Activated CD8-positive, alpha-beta memory T cell treated with anti-CD3 and anti-CD28 coated beads for 4 hours (primary cell): ENCODE measurements at places on chromosomes 4 and X.

GRCh38 chr4:127484117-127484516 is 148.6 kb upstream of the INTU start:
- DNase-seq, result no peak

DNA sequence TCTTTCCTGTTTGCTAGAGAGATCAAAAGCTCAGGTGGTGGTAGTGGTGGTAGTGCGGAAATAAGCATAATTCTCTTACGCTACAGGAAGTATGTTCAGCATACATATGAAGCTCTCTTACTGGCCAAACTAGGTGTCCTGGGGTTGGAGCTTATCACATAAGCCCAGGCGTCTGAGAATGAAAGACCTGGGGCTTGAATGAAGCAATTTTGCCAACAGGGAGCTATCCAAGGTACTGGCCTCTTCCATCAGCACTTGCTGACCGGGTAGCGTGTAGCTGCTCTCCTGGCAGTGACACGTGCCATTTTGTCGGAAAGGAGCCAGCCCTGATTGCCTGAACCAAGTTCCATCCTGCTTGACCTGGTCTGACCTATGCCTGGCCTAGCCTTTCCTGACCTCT is 65.9 kb upstream of the HPF1 start:
- DNase-seq, result no peak

- DNase-seq, result no peak
Measured at GRCh38 chr4:91108751-91109150, 981.6 kb downstream of the CCSER1 start.

DNA sequence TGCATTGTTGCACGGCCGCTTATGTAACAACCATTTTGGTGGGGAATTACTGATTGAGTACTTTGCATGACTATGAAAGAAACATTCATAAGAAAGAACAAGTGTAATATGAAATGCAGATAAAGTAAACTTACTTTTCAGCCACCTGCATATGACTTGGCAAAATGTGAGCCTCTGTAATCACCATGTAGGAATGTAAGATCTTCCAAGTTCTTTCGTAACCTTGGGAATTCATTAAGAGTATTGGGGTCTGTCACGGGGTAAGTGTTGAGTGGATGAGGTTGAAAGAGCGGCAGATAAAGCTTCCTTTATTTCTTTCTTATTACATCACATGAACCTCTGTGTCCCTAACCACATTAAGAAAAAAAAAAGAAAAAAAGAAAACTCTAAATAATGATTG is 348.5 kb upstream of the NR3C2 start:
- no peak for DNase-seq

- DNase-seq, result no peak
Measured at GRCh38 chrX:10106806-10107205, 50.0 kb upstream of the CLCN4 start.

DNA sequence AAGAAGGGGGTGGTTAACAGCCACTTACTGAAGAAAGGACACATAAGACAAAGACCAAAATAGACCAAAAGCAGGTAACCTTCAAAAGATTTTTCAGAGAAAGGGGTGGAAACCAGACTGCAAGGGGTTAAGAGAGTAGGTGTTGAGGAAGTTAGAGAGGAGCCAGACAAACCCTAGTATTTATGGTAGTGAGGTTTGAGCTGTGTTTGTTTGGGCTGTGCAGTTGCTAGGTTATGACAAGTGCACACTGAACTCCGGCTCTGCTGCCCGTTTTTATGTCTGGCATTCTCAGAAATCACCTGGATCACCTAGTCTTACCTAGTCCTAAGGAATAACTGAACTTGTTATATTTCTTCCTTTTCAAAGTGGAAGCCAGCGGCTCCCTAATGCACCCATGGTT is 22.9 kb upstream of the G3BP2 start:
- no peak for DNase-seq

DNA sequence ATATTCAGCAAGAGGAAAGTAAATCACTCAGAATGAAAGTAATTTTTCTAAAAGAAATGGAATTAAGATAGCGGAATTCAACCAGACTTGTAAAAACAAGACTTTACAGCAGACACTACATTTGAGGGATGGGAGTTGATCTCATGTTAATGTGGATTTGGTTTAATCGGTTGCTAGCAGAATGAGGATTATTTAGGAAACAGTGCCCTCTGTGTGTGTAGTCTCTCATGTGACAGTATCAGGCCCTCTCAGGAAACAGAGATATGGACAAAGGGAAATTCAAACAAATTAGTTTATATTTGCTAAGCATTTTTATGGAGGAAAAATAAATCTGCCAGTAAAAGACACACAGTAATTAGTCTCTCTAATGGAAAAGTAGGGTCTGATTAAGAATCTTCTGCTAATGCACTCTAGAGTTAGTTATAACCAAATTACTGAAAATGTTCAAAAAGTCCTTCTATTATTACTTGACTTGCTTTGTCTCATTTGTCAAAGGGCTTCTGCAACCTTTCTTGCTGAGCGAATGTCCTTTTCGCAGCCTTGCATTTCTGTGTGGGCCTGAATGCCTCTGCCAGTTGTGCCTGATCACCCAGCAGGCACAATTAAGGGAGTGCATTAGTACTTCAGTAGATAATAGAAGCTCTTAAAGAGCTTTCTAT is 1282.3 kb upstream of the TENM3 start:
- no peak for DNase-seq

DNA sequence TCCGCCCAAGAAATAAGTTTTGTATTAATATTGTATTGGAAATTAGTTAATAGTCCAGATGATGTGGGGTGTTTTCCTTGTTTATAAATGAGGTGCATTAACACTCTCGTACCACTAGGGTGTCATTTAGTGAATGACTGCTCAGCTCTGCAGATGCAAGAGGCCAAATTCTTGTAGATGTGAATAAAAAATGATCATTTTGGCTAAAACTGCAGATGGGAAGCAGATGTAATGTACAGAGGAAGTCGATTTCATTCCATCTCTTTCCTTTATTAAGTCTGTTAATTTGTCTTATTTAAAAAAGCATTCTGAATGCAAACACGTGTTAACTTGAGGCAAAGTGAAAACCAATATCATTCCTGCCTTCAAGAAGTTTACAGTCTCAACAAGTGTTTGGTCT is 108.1 kb downstream of the DHX15 start:
- DNase-seq, result no peak

DNA sequence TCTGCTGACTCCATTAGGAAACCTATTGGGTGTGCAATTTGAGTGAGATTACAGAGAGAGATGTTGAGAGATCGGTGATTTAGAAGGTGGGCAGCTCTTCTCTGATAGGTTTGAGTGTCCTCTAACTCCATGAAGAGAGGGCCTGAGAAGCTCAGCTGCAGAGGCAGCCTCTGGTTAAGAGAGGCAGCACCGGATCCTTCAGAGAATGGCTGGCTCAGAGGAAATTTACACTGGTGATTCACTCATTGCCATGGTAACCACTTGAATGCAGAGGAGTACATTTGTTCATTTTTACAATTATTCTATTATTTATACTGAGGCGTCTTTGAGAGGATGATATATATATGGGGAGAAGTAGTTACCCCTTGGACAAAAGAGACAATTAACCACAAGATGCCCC is 171.7 kb downstream of the PDGFRA start:
- DNase-seq, result no peak

GRCh38 chr4:139764182-139764581 is 98.6 kb downstream of the MGST2 start:
- no peak for DNase-seq

GRCh38 chrX:130885996-130886395 is 17.0 kb downstream of the ENOX2 start:
- no peak for DNase-seq

GRCh38 chr4:147772459-147772969 is 40.6 kb downstream of the ARHGAP10 start:
- DNase-seq, result no peak

GRCh38 chrX:84475101-84475500 is 27.2 kb downstream of the HDX start:
- no peak for DNase-seq

DNA sequence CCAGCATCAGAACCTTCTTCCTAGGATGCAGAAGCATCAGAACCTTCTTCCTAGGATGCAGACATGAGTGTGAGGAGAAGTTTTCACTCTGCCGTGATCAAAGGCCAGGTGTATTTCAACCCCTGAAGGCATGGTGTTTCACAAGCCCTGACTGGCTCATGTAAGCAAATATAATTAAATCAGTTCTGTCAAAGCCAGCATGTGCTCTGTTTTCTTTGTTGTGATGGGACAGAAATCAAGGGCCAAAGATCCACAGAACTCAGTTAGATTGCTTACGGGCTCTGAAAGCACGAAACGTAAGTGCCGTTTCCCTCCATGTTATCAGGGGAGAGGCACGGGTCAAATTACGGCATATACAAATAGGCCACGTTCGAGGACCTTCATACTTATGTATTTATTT is 32.0 kb upstream of the CLDN24 start:
- DNase-seq, result no peak

DNA sequence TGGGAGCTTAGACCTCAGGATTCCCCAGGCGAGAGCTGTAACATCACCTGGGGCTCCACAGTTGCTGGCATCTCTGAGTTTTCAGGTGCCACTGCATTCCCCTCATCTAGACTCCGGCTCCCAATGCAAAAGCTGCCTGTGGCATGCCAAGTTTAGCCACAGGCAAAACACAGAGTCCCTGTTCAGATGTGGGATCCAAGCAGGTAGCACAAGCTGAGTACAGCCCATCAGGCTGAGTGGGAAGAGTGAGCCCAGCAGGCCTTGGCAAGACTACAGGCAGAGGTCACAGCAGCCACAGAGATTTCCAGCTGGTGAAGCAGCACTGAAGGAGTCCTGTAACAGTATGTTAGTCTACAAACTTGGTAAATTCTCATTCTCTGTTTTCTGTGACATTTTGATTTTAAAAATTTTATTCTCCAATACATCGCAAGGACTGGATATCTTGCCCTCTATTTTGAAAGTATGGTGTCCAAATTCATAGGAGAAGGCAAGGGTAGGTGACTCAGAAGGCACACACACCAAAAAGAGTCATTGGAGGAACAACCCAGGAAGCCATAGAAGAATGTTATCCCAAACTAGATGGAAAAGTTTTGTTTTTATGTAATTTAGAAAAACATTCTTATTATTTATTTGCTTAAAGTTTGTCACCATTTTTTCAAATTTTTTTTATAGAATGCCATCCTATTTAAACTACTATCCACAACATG is 13.6 kb upstream of the CXCL2 start:
- DNase-seq, result no peak

DNA sequence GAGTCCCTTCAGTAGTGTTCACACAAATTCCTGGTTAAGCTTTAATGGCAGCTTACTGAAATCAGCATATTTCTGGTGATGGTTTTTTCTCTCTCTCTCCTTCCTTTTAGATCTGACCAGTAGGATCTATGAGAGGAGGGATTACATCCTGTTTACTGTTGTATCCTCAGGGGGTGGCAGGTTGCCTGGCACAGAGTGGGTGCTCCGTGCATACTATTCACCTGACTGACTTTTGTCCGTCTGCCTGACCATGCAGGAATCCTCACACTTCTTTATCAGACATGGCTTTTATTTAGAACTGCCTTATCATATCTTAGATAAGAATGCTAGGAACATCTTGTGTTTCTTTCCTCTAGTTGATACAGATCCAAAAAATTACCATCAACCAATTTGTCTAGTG is 29.6 kb downstream of the MCUB start:
- no peak for DNase-seq

GRCh38 chr4:80180743-80181142 is 16.6 kb upstream of the PRDM8 start:
- no peak for DNase-seq

DNA sequence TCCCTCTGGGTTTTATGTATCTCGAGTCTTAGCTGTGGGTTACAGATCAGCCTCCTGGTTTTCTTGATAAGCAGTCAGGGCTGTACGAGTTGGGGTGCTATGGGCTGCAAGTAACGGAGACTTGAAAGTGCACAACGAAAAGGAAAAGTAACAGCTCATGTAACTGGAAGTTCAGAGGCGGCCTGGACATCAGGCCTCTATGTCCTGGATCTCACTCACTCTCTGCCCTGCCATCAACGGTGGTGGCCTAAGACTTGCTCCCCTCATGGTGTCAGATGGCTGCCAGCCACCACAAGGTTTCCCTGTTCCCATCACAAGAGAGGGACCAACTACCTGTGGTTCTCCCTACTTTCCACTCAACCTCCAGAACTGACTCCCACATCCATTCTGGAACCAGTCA is 4.8 kb downstream of the PPP2R2C start:
- DNase-seq, result no peak

GRCh38 chrX:150035531-150035930 is 97.2 kb upstream of the EOLA2 start:
- no peak for DNase-seq
